Effector memory CD8-positive, alpha-beta T cell (primary cell): ENCODE measurements at places on chromosomes 7 and 10.

- DNase-seq, result no peak
Measured at GRCh38 chr7:151556592-151556991, 36.9 kb upstream of the RHEB start.

GRCh38 chr7:104137971-104138370, 69.8 kb downstream of the ORC5 start:
- no peak for DNase-seq

DNA sequence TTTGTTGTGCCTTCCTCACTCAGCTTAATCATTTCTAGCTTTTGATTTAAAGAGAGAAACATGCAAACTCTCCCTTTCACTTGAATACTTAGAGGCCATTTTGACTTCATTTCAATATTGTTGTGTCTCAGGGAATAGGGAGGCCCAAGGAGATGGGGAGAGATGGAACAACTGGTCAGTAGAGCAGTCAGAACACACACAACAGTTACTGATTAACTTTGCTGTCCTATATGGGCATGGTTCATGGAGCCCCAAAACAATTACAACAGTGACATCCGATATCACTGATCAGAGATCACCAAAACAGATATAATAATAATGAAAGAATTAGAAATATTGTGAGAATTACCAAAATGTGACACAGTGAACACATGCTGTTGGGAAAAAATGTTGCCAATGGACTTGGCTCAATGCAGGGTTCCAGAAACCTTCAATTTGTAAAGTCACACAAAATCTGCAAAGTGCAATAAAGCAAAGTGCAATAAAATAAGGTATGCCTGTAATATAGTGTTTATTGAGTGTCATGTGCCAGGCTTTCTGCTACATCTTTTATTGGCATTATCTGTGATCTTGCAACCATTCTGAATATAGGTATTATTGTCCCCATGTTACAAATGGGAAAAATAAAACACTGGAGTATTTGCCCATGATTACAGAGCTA, 38.2 kb downstream of the CCDC71L start:
- no peak for DNase-seq

- no peak for DNase-seq
Measured at GRCh38 chr10:8719971-8720370, 665.5 kb downstream of the GATA3 start.

DNA sequence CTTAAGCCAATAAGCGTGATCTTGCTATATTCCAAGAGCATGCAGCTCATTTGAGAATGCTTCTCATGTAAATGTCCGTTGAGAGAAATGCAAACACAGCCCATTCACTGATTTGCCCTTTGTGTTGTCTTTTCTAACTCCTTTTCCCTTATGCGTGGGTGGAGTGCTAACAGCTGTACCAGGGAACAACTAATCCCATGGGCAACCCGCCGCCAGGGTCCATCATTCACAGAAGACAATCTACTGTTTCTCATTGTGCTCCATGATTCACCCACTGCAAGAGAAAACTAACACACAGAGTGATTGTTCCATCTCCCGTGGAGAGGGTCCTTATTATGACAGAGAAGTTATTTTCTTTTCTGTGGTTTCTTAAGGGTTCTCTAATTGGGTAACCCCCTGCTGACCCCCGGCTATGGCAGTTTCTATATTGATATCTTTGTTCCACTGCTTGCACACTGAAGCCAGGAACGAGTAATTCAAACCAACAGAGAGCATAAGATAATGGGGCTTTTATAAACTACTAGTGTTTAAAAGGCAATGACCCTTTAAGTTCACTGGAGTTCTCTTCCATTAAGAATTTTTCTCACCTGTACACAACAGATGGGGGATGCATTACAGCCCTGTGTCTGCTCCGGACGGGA, 298.7 kb downstream of the BAMBI start:
- no peak for DNase-seq
